ENCODE measurements at places on chromosomes 1 and 21.

GRCh38 chr1:232131715-232132391, 498.1 kb downstream of the SIPA1L2 start:
- DNase-seq: no peak

DNA sequence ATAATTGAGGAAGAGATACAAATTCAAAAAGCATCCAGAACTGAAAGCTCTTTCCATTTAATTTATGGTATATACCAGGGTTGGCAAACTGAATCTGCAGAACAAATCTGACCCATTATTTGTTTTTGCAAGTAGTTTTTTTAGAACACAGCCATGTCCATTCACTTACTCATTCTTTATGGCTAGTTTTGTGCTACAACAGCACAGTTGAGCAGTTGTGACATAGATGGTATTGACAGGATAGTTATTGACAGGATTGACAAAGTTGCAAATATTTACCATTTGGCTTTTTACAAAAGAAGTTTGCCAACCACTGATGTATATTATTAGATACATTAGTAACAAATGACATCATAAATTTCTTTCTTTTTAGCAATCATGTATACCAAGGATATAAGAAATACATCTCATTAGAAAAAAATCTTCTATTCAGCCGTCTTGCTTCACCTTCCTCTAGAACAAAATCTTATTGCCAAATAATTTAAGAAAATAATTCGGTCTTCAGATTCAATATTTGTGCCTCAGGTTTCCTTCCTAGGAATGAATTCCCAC, 9.4 kb downstream of the ADAMTS1 start:
- no peak for DNase-seq

GRCh38 chr1:225409051-225409450, 18.8 kb downstream of the LBR start:
- no peak for DNase-seq

DNA sequence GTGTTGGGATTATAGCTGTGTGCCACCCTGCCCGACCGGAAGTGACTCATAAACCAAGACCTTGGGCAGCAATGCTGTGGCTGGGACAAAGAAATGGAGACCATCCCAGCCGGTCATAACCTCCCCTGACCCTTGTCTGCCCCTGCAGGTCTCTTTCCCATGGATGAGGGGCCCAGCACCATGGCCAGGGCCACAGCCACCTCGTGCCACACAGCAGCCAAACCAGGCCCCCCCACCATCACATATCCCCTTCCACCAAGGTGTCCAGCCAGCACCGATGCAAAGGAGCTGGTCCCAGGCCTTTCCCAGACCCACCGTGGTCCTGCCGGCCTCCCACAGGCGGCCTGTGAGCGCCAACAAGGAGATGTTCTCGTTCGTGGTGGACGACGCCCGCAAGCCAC, 42.2 kb downstream of the FHAD1 start:
- no peak for DNase-seq

- DNase-seq: no peak
Observed at GRCh38 chr1:36401602-36402503, 4.1 kb upstream of the LSM10 start.

DNA sequence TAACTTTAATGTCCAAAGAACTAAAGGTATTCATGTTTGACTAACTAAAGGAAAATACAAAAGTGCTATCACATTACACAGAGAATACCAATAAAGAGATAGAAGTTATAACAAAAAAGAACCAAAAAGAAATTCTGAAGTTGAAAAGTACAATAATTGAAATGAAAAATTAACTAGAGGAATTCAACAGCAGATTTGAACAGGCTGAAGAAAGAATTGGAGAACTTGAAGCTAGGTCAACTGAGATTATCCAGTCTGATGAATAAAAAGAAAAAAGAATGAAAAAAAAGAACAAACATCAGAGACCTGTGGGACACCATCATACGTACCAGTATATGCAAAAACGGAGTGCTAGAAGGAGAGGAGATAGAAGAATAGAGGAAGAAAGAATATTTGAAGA, 78.5 kb downstream of the NUP210L start:
- DNase-seq: no peak

DNA sequence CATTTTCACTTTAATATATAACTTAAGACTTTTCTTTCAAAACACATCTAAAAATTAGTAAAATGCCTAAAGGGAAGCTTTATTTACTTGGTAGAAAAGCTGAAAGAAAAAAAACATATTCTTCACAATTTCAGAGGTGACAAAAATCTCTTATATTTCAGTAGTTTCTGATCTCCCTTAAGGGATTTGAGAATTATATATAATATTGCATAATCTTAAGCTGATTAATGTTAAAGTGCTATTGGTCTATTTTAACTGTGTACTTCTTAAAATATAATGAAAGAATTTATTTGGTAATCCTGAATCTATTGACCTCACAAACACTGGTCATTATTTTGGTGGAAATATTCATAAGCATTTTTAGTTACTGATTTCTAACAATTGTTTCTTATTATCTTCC, 1.2 kb upstream of the VPS45 start:
- no peak for DNase-seq

DNA sequence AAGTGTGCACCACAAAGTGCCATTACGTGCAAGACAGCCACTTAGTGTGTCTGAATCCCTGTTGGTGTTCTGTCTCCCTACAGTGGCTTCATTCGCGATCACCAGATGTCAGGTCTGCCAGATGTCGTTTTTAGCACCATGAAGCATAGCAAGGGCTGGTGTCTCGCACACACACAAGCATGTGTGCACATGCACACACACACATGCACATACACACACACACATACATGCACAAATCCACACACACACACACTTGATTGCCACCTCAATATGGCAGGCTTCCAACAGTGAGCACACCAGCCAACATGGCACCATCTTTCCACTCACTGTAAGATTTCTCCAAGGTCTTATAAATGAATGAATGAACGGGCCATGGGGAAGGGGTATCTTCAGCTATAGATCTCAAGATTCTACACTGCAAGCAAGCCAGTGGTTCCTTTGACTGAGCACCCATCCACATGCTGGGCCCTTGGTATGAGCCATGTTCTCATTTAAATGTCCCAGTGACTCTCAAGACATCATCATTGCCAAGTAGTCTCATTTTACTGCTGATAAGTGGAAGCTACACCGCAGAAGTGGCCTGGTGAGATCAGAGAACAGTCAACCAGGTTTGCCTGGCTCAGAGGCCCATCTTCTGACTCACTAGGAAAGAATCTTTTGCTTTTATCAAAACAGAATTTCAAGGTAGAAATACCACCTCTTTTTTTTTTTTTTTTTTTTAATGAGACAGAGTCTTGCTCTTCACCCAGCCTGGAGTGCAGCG, 84.9 kb downstream of the SIM2 start:
- DNase-seq: no peak

DNA sequence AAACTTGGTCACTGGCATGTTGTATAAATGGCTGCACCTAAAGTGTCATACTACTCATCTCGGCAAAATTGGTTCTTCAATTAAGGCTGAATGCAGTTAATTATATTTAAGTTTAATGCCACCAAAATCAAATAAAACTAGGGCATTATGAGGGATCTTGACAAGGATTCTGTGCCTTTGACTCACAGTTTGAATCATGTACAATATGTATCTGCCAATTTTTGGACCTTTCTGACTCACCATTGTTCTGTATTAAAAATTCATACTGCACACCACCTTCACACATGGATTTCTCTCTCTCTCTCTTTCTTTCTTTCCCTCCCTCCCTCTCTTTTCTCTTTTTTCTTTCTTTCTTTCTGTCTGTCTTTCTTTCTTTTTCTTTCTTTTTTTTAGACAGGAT, 14.1 kb upstream of the STXBP3 start:
- DNase-seq: no peak

DNA sequence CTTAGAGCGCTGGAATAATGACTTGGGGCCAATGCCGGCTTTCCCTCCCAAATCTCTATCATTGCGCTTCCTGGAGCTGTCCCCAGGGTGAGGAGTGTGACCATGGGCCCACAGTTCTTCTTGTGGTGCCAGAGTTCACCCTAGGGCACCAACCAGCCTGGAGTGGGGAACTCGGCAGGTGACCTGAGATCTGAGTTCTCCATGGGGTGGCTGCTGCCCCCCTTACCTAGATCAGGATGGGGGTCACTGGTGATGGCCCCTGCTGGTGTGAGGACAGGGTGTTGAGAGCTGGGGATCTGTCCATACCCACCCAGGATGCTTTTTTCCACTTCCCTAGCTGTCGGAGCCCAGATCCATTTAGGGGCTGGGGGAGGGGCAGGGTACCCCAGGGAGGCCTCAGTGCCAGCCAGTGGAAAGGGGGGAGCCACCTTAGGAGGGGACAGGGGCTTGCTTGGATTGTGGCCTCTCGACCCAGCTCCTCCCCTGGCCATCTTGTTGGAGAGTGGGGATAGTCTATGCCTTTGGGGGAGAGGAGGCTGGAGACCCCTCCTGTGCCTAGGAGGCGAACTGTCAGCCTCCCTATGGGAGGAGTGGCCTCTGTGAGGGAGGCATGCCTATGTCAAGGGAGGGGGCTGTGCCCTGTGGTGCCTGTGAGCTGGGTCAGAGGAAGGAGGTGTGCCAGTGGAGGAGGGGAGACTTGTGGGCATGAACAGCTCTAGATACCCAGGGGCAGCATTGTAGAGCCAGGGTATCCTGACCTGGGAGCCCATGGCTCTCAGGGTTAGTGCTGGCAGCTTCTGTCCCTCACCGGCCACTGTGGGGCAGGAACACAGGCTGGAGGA, 1.7 kb downstream of the FOXO6 start:
- DNase-seq: no peak

GRCh38 chr1:232915212-232915611, 35.2 kb upstream of the NTPCR start:
- DNase-seq: no peak

GRCh38 chr1:38727684-38728584, 131.6 kb downstream of the RRAGC start:
- DNase-seq: peak; percentile 66

DNA sequence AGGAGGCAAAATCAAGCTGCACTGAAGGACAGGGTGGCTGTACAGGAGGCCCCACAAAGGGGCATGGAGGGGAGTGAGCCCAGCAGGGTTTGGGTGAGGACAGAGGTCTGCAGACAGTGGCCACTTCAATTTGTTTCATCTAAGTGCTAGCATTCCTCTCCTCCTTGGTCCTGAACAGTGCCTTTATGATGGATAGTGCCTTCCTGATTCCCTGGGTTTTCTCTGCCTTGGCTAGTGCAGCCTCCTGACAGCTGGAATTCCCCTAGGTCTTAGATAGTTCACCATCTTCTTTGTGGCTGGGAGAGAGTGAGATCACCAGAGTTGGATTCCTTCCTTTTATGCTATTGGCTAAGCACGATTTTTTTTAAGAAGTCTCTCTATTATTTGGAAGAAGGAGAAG, 3.8 kb upstream of the HPCAL4 start:
- no peak for DNase-seq

GRCh38 chr1:46528297-46528955, 23.0 kb downstream of the KNCN start:
- DNase-seq: no peak

DNA sequence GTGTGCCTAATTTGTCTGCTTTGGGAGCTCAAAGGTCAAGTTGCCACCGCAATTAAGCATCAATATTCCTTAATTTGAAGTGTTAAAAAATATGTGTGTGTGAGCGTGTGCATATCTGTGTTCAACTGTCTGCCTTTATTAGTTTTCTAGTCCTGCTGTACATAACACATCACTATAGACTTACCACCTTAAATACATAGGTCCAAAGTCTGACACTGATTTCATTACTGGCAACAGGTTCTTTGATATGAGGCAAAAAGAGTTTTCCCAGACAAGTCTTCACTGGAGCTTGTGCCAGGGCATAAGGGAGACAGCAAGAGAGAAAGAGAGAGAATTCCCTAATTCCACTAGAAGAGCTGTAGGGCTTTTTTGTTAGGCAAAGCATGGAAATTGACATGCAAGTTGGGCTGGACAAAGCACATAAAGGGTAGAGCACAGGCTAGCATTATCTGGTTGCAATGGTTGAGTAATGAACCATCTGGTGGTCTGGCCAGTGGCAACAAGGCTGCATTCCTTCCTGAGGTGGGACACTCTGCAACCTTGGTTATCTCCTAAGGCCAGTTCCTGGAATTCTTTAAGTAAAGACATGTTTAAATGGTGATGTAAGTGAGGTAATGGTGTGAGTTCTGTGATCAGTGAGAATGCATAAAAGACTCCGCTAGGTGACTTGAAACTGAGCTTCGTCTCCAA, 457.2 kb upstream of the ADAMTS5 start:
- DNase-seq: no peak

- DNase-seq: no peak
Observed at GRCh38 chr1:244371242-244372141, 80.2 kb downstream of the ADSS2 start.

- DNase-seq: no peak
Observed at GRCh38 chr1:7543718-7544090, 227.4 kb upstream of the VAMP3 start.

DNA sequence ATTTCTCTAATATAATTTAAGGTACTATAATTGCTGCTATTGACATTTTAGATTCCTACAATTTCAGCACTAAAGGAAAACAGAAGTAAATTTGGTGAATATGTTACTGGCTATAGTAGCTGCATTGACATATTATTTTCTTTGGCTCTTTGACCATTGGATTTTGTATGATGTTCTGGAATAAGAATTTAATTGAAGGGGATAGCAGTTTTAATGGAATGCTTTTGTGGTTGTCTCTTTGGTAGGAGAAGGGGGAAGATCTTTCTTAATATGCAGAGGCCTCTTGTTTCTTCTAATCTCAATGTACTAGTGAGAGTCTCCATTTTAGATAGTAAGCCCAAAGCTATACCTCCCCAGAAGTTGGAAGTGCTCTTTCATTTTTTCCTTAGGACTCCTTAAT, 6.9 kb downstream of the DTL start:
- DNase-seq: no peak

DNA sequence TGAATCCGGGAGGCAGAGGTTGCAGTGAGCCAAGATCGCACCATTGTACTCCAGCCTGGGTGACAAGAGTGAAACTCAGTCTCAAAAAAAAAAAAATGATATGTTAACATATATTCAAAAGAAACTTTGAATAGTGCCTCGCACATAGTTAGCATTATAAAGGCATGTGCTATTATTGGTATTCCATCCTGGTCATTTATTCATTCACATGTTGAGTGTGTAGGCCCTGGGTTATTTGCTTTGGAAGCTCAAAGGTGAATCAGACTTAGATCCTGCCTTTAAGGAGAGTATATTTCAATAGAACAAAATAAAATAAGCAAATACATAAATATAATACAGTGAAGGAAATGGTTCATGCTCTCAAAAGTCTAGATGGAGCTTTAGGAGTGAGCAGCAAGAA, 13.4 kb downstream of the SLC22A15 start:
- DNase-seq: no peak

- no peak for DNase-seq
Observed at GRCh38 chr1:47384083-47384482, 32.0 kb upstream of the FOXE3 start.

- no peak for DNase-seq
Observed at GRCh38 chr1:156480411-156481192, 20.0 kb downstream of the MEF2D start.

DNA sequence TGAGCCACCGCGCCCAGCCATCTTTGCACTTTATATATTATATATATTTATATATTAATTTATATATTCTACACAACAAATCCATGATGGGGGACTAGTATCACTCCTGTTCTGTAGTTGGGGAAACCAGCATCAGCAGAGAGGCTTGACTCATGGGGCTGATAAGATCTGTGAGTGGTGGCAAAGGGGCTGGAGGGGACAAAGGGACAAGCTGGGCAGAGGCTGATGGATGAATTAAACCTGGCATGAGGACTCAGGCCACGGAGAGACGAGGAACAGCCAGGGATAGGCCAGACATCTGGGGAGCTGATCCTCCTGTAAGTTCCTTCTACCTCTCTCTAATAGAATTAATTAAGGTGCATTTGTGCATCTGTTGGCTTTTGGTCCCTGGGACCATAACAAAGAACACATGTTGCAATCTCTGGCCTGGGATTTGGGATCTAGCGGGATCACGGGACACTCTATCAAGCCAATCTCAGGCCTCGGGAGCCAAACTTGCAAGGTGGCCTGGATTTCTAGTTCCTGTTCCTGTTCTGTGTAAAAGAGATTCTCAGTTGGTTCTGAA, 7.6 kb downstream of the CNR2 start:
- no peak for DNase-seq
